ENCODE measurements at places on chromosomes 3 and 15. TPM values are rescaled to one million over a fixed set of nuclear protein-coding genes. Genes with fewer than 3 reads are reported as not detected.

The SPINK8 gene
- not detected for total RNA-seq

The MYEF2 gene
- 1.4 TPM for total RNA-seq

The GNAT1 gene
- total RNA-seq = not detected

The ITGA11 gene
- total RNA-seq = 306 TPM

The NT5DC2 gene
- 41.2 TPM for total RNA-seq

The OSBPL10 gene
- 36.9 TPM for total RNA-seq

The IMPG2 gene
- 0.39 TPM for total RNA-seq

The ARL14 gene
- 0.11 TPM for total RNA-seq

The THAP10 gene
- 2.4 TPM for total RNA-seq

The MOBP gene
- total RNA-seq = not detected

The GP9 gene
- not detected for total RNA-seq

The TPRG1 gene
- total RNA-seq = 3.7 TPM

All from articular chondrocyte of knee joint (primary cell).